ENCODE measurements at places on chromosomes 5 and 9.

DNA sequence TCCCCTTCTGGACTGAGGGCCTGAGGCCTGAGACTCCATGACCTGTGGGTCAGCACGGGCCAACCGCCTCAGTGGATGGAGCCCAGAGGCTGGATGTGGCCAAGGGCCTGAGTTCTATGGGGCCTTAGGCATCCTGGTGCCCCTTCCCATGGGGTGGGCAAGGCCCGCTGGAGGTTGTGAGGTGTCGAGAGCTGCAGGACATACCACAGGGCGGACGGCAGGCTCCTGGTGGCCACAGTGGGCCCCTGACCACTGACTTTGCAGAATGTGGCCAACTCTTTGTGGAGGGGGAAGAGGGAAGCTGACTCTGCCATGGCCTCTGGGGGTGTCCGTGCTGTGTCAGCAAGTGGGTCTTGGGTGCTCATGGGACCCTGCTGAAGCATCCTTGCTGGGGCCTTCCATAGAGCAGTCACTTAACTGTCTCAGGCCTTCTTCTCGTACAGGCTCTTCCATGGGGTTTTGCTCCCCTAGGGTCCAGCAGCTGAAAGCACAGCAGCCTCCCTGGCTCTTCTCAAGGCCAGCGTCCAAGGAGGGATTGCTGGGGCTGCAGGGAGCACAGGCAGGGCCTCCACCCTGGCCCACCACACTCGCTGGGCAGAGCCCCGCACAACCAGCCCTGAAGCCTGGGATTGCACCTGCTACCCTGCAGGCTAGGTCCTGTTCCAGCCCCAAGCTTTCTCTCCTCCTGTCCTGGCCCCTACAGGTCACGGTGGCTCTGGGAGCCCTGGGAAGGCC lies 21.6 kb upstream of the SLC9A3 start:
- DNase-seq: no peak

DNA sequence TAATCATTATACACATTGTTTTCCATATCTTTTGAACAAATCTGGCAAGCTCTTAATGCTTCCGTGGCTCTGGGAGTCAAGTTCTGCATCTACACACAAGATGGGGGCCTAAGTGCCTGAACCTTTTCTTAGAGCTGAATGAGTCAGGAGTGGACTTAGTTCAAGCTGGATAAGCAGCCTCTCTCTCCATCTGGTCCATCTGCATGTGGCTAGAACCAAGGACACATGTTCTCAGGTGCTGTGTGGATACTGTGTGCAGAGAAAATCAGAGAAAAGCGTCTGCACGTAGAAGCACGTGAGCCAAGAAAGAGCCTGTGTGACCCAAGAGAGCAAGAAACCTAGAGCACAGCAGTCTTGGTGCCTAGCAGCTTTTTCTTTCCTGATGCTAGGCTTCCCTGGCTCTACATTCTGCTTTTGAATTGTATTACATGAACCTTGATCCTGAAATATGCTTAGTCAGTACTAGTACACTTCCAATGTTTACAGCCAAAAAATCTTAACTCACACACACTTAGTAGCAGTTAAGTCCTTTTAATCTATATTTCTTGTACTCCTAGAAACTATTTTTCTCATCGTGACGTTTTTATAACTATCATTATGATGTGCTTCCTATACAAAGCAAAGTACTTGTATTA lies 1798.9 kb downstream of the MAT2B start:
- no peak for DNase-seq

- no peak for DNase-seq
These were observed 13.1 kb downstream of the MSANTD3 start for GRCh38 chr9:100440071-100440470.

- no peak for DNase-seq
These were observed 190.3 kb downstream of the GOLPH3 start for GRCh38 chr5:31983851-31984250.

DNA sequence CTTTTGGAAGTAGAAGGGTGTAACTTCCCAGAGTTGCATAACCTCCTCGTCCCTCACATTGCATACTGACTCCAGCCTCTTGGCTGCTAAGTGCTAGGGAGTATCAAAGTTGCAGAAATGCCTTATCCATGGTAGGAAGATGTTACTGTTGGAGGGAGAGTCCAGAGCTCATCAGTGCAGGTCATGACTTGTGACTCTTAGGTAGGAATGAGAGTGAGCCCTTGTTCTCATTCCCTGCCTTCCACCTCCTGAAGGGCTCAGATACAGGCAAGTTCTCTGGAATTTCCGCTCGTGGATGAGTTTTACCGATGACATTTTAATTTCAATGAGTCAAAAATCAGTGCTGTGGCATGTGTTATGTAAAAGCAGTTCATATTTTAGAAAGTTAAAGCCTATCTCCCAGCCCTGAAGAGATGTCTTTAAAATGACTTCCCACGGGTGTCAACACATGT lies 17.0 kb downstream of the IRX1 start:
- DNase-seq: no peak

GRCh38 chr9:77011973-77012821 lies 7.3 kb upstream of the FOXB2 start:
- peak; percentile 87 for DNase-seq

- DNase-seq: peak; percentile 6
These were observed 590 bp downstream of the RASGRF2 start for GRCh38 chr5:80960531-80961375.

All from neural crest cell (in vitro differentiated cells).